Fibroblast of upper back skin (primary cell): ENCODE measurements at places on chromosomes 1 and 21.
A peak's percentile ranks its signal among the peaks of the same experiment; 100 is the strongest.

DNA sequence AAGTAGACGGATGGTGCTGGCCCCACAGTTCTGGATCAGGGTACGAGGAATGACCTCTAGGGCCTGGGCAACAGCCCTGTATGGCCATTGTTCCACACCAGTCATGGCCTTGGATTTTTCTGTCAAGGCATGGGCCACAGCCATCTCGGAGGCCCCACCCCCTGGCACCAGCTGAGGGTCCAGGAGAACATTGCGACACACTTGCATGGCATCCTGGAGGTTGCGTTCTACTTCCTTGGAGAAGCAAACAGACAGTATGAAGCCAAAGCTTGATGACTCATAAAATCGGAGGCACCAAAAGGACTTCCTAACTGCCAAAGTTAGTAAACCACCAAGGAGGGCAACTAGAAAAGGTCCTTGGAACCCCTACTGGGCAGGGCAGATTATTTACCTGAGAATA is 11.9 kb upstream of the VHLL start:
- no peak for DNase-seq

- DNase-seq: no peak
Measured at GRCh38 chr21:45505416-45506021, 36.7 kb downstream of the SLC19A1 start.

- DNase-seq: peak; percentile 93
Measured at GRCh38 chr1:156122519-156123355, 8.2 kb downstream of the LMNA start.

- peak; percentile 74 for DNase-seq
Measured at GRCh38 chr1:7770997-7771822, at the start of gene VAMP3. Gene VAMP3, plus strand, starts transcription at chr1:7771296. Its CDS starts 88 bp downstream, at chr1:7771384.

GRCh38 chr1:82820816-82821215 is 1020.1 kb downstream of the ADGRL2 start:
- DNase-seq: no peak

DNA sequence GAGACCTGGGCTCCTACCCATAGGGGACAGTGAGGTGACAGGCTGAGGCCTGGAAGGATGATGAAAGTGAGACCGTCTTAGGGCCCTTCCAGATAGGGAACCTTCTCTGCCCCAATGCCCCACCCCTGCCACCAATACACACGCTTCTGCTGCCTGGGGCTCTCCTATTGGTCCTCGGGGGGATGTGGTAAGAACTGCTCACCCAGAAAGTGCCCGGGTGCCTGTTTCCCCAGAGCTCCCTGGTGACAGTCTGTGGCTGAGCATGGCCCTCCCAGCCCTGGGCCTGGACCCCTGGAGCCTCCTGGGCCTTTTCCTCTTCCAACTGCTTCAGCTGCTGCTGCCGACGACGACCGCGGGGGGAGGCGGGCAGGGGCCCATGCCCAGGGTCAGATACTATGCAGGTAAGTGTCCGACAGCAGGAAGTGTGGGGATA is 948 bp downstream of the SEMA4A start:
- no peak for DNase-seq

GRCh38 chr1:97314685-97315084 is 593.1 kb downstream of the PTBP2 start:
- no peak for DNase-seq

GRCh38 chr1:214510477-214510876 is 40.9 kb downstream of the PTPN14 start:
- no peak for DNase-seq

DNA sequence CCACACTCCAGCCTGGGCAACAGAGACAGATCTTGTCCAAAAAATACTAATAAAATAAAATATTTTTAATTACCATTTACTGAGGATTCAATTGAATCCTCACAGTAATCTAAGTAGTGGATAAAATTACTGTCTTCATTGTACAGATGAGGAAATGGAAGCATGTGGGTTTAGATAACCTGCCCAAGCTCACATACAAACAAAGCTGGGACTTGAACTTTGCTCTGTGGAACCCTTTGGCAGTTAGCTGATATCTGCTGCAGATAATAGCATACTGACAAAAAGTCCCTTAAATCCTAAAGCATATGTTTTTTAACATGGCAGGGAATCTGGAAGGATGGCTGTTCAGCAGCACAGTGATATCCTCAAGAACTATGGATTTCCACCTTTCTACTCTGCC is 130.9 kb upstream of the MROH9 start:
- no peak for DNase-seq

GRCh38 chr1:156129687-156130577 is 15.4 kb downstream of the LMNA start:
- peak; percentile 99 for DNase-seq

GRCh38 chr1:198713081-198713480 is 74.2 kb downstream of the PTPRC start:
- DNase-seq: peak; percentile 53

DNA sequence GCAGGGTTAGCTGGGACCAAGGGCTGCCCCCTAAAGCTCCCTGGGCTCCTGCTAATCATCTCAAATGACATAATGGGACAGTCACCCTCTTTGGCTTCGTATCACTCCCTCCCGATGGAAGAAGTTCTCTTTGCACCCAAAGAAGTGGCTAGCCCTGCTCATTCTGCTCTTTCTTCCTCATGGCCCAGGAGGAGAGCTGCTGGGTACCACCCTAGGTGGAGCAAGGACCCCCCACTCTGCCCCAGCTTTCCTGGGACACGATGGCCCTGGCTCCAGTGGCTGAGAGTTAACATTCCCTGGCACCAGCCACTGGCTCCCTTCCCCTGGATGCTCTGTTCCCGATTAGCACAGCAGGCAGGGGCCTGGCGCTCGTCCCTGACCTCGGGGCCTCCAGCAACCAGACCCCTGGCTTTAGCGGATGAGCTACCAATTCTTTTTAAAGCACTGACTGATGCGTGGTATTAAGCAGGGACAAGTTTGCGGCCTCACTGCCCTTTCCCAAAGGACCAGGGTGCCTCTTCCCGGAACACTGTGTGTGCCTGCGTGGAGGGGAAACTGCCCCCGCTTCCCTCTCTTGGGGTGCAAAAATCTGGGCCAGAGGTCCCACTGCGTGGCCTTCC is 1.2 kb downstream of the MYOM3 start:
- no peak for DNase-seq

GRCh38 chr1:226708967-226709396 is 30.1 kb downstream of the ITPKB start:
- no peak for DNase-seq
